Stimulated activated CD8-positive, alpha-beta memory T cell treated with anti-CD3 and anti-CD28 coated beads, Interleukin-2, amount 100 ng/mL, for 1 hour (primary cell): ENCODE measurements at places on chromosomes 5 and 9.

DNA sequence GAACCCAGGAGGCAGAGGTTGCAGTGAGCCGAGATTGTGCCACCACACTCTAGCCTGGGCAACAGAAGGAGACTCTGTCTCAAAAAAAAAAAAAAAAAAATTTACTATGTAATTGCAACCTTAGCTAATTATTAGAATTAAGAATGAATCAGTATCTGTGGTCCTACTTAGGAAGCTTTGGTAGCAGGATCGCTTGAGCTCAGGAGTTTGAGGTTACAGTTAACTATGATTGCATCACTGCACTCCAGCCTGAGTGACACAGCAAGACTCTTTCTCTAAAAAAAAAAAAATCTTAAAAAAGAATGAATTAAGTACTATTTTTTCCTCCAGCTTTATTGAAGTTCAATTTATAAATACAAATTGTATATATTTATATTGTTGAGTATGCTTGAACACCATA lies 16.7 kb downstream of the NDUFAF2 start:
- no peak for DNase-seq

DNA sequence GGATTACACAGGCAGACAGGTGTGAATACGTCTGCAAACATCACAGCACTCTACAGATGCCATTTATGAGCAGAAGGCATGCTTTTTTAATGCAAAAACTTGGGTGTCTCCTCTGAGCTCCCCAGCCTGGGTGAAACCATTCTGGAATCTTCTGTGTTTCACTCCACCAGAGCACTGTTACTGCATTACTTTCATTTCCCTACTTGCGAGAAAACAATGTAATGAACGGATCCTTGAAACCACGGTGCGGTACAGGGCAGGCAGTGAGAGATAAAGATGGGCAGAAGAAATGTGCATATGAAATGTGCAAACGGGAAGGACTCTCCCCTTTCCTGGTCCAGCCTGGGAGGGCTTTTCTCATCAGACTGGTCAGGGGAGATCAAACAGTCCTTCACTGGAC lies 584.3 kb upstream of the KLF4 start:
- DNase-seq: no peak

DNA sequence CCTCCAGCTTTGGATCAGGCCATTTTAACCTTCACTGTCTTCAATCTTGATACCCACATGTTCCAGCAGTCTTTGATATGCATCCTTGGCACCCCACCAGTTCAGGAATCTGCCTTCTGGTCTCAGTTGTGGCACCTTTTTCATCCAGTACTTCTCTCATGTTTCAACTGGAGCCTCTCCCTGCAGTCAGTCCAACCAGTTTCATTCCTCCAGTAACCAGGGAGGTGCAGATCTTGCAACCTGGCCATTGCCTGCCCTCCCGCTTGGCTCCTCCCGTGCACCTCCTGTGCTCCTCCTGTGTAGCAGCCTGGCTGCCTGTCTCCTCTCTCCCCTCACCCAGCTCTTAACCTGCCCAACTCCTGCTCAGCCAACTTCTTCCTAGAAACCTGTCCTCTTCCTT lies 20.2 kb downstream of the FUBP3 start:
- no peak for DNase-seq

DNA sequence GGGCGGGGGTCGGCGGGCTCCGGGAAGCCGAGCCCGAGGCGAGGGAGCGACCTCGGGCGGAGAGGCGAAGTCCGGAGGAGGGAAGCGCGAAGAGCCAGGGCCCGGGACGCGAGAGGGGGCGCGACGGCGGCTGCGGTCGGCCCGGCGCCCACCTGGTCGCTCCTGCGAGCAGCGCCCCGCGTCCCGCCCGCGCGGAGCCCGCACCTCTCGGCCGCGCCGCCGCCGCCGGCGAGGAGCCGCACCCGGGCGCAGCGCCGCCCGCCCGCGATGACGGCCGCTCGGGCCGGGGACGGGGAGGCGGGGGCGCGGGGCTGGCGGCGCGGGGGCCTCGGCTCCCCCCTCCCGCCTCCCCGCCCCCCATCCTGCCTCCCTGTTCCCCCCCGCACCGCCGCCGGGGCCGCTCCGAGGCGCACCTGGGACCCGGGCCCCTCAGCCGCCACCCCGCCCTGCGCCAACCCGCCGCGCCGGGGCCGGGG lies 2.6 kb downstream of the NR5A1 start:
- DNase-seq: no peak

DNA sequence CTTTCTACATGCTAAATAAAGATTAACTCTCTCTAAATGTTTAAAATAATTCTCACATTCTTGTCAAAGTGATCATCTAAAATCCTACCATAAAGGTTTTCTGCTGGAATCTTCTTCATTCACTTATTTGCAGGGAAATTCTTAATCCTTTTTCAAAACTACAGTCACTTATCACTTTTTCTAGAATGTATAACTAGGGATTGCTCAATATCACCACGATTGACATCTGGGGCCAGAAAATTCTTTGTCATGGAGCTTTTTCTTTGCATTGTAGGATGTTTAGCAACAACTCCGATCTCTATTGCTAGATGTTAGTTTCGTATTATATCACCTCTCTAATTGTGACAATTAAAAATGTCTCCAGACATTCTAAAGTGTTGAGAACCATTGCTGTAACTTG lies 344.9 kb upstream of the PIK3R1 start:
- DNase-seq: no peak

- no peak for DNase-seq
These were observed 245.6 kb downstream of the LURAP1L start for GRCh38 chr9:13020146-13021040.

DNA sequence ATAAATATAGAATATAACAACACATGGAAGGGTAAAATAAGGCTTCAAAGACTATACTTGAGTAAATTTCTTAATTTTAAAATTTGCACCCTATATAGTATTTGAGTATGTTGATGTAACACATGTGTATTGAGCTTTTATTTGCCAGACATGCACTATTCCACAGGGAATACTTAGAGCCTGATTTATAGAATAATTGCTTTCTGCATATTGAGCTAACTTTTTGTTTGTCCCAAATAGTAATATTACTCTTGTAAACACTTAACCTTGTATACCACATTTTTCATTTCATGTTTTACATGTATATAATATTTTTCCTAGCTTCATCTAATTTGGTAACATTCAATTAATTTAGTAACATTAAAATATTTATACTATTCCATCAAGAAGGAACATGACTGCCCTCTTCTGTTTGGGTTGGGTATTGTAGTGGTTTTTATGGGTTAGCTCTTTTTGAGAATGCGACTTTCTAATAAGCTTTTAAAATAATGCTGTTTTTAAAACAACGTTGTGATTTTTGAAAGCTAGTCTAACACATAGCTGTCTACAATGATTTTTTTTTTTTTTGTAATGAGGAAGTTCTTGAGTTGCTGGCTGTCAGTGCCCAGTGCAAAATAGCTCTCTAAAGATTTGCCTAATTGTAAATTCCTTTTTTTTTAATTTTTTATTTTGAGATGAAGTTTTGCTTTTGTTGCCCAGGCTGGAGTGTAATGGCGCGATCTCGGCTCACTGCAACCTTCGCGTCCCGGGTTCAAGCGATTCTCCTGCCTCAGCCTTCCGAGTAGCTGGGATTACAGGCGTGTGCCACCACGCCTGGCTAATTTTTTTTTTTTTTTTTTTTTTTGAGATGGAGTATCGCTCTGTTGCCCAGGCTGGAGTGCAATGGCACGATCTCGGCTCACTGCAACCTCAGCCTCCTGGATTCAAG lies 4.8 kb downstream of the SUB1 start:
- DNase-seq: no peak

DNA sequence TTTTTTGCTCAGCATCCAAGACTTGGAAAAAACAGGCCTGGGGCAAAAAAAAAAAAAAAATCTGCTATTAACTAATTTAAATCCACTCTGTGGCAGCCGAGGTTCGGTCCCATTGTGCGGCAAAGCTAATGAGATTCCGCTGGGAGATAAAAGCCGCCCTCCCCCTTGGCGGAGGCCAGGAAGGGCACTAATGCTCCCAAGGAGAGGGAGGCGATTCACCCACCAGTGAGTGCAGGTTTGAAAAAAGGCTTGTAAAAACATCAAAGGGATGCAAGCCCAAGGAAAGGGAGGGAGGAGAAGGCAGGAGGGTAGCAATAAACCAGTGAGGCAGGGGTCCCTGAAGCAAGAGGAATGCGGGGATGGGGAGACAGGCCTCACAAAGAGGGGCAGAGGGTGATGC lies 129.5 kb upstream of the RAPGEF1 start:
- no peak for DNase-seq

- DNase-seq: no peak
These were observed 58.3 kb upstream of the AFAP1L1 start for GRCh38 chr5:149213264-149213880.

- DNase-seq: no peak
These were observed 14.8 kb downstream of the PPP3R2 start for GRCh38 chr9:101579711-101580545.

DNA sequence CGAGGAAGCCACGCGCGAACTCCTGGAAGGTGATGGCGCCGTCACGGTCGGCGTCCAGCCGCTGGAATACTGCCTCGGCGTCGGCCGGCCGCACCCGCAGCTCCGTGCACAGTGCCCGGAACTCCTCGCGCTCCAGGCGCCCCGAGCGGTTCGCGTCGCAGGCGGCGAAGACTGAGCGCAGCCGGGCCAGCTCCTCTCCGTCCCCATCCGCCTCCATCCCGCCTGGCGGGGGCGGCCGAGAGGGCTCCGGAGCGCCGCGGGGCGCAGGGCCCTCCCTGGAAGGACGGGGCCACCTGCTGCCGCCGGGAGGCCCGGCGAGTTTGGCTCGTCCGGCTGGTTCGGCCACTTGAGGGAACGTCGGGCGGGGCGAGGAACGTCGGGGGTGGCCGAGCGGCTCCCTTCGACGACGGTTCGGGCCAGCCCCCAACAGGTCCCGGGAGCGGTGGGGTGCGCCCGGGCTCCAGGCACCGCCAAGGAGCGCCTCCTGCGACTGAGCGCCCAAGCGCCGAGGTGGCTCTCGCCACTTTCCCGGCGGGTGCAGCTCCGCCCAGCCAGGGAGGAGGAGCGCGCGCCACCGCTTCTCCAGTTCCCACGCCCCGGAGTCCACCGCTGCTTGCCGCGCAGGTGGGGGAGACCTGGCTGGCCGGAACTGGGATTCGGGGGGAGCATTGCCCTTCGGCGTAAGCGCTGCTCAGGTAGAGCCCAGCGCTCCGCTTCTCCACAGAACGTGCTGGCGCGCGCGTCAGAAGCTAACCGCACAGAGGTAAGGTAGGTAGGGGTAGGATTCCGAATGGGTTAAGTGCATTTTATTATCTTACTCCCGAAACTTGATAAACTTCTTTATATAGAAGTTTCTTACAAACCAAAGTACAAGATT lies at the start of gene RASEF:
TSS of gene RASEF (minus strand) at position 492 of the 877 bp plus-strand sequence. CDS start at position 217, 275 bp downstream.
- DNase-seq: no peak

DNA sequence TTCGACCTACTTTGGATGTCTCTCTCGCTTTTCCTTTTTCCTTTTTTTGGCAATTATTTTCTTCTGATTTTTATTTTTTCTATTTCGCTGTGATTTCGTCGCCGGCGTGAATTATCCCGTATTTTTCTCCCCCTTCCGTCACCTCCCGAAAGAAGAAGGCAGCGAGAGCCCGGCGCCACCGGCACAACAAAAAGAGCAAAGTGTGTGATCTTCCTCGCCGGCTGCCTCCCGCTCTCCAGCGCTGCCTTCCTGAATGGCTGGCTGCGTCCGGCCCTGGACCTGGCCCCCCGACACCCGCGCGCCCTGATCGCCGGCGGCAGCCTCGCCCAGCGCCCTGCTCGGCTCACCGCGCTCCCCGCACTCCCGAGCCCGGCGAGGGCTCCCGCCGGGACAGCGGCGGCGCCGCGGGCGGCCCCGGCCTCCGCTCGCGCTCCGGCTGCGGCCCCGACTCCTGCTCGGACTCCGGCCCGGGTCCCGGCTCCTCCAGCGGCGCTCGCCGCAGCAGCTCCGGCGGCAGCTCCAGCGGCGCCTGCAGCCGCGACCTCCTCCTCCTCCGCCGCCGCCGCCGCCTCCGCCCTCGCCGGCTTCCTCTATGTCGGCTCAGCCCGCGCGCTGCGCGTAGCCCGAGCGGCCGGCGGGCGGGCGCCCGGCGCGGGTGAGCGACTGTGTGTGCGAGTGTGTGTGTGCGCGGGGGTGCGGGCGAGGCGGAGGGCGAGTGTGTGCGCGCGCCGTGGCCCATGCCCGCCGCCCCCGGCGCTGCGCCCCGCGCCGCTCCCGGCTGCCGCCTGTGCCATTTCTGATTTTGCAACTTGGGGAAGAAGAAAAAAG lies 960 bp downstream of the NR2F1 start:
- DNase-seq: no peak

DNA sequence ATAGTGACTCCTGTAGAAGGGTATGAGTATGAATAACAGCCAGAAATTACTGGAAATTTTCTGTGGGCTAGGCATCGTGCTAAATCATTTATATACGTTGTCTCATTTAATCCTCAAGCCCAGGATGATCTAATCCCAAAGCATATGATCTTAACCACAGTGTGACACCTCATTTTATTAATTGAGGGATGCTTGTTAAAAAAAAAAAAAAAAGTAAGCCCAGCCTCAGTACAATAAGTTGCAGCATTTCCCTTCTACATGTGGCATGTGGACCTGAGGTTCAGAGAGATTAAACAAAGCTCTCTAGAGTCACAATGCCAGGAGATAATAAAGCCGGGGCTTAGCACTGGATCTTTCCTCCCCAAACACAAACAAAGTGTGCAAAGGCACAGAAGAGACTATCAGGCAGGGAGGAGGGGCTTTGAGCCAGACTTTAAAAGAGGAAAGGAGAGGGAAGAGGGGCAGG lies 49.5 kb downstream of the KLF4 start:
- DNase-seq: no peak

DNA sequence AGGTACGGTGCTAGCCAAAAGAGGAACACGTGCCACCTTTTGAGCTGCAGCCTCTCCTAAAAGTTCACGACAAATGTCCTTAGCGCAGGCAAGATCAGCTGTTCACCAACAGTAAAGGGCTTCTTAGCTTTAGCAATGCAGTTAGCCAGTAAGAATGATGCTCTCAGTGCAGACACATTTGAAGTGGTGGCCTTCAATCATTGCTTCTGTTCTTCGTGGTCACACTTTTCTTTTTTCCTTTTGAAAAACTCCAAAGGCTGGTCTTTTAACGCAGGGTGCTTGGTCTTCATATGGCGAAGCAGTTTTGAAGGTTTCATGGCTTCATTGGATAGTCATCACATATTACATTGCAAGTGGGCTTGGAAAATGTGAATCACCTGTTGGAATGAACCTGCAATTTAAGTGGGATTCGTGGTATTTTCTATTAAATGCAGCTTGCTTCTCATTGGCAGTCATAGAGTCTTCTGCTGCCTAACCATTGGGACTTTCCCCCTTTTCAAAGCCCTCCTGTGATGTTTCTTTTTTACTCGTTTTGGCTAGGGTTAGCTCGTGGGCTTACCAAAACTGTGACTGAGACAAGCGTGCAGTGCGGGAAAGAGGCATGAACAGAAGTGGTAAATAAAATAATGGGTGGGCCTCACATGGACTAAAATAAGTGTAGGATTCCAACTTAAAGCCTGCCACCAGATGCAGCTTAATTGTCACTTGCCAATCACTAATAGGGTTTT lies 100.9 kb downstream of the MRPL36 start:
- DNase-seq: no peak

GRCh38 chr9:124605258-124605657 lies 98.1 kb upstream of the NR5A1 start:
- DNase-seq: no peak

DNA sequence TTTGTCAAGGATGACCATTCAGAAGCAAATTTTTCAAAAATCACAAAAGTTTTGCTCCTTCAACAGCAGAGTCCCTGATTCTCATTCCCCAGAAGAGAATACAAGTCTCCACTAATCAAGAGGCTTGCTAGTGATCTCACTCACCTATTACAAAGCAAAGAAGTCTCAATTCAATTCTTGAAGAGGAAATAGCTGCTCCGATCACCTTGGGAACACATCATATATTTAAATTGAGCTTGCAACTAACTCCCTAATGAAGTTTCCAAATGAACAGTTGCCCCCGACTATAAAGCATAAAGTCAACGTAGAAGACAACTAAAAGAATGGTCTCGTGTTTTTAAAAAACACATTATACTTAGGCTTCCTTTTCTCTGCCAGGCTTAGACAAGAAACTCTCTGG lies 1.6 kb downstream of the LIFR start:
- DNase-seq: no peak
